ENCODE measurements at places on chromosomes 7 and 10.

DNA sequence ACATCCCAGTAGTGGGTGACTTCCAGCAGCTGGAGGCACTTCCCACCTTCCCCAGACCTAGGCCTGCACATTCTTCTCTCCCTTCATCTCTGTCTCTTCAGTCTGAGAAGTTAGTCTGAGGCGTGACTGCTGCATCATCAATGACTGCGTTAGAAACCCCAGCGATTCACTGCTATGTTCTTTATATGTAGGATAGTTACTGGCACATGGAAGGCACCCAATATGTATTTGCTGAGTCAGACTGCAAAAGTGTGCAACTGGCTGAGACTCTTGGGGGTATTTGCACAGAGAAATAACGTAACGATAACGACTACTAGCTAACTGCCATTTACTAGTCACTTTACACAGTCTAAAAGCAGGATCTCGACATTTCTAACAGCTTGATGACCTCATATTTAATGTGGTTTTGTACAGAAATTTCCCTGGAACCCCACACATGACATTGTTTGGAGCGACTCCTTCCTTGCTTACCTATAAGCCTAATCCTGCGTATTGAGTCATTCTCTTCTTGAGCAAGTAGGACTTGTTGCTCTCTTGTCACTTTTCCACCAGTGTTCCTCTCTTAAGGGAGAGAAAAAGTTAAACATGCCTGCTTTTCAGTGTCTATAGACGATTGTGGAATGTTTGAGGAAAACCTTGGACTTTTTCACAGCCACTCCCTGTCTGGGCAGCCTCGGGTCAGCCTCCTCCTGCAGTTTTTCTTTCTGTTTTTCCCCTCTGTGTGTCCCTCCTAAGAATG, 45.5 kb downstream of the THNSL1 start:
- DNase-seq: no peak

DNA sequence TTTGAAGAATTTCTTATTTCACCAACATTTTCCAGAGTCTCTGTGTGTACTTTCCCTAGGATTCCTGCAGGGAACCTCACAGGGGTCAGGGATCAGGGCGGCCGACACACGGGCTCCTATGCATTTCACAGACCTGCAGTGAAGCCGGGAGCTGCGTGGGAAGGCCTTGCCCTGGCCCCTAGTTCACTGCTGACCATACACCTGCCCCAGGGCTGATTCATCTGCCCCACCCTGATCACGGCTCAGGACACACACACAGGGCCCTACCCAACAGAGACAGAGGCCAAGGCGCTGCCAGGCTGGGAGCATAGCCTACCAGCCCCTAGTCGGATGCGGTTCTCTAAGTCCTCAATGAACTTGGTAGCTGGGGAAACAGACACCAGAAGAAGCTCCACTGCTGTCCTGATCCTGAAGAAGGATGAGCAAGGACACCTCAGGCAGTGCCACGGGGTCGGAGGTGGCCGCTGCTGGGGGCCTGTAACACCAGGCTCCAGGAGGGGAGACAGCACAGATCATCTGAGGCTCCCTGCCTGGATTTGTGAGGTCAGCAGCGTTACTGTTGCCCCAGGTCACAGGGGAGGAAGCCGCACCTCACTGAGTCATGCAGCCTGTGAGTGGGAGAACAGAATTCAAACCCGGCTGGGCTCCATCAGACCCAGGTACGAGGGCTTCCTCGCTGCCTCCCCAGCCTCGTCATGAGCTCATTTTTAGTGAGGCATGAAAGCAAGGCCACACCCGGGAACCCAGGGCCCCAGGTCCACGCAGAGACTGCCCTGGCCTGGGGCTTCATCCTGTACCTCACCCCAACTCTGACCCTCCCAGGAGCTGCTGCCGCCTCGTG, 278.8 kb upstream of the PPP2R2D start:
- DNase-seq: no peak

DNA sequence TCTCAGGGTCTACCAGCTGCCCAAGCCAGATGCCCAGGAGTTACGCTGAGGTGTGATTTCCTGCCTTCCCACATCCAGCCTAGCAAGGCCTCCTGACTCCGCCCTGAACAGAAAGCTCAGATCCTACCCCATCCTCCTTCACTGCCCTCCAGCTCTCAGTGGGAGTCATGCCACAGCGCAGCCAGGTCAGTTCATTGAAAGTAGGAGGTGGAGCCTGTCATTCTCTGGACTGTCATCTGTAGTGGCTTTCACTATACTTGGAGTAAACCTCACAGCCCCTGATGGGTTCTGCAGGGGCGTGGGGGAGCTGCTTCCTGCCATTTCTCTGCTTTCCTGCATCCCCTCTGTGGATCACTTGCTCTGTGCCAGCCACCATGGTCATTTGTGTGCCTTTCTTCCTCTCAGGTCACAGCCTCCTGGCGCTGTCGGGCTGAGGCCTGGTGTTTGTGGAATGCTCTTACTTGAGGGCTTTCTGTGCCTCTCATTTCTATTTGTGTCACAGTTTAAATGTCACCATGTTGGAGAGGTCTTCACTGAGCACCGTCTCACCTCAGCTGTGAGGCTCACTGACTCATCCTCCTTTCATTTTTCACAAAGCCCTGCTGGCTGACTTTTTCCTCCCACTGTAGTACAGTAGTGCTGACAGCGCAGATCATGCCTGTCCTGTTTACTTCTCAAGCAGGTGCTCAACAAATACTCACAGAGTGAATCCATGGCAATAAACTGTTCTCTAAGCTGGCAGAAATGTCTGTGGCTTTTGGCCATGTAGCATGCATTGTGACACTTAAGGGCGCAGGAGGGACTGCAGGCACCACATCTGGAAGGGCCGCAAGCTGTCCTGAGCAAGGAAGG, 61.0 kb upstream of the TMEM248 start:
- DNase-seq: no peak

GRCh38 chr10:71713135-71714030, 6.2 kb downstream of the C10orf105 start:
- DNase-seq: no peak

DNA sequence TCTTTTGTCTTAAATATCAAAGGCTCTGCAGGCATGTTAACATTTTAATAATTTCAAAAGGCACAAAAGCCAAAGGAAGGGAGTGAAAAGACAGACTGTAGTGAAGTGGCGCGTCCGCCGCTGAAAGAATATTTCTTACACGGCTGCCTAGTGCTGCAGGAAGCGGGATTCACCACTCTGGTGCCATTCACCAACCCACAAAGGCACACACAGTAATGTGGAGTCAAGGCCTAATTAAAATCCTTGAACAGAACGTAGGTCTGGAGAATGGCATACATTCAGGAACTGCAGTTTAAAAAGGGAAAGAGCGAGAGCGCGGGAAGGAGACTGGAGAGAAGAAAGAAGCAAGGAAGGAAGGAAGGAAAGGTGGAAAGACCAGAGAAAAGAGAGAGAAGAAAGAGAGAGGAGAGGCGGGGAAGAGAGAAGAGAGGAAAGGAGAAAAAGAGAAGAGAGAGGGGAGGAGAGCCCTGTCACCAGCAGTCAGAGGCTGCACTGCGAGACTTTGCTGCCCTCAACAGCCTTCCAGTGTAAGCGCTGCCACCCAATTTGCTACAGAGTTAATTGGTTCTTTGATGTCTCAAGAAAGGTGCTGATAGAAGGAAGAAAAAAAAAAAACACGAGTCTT, 554.0 kb downstream of the MDFIC start:
- DNase-seq: no peak

GRCh38 chr10:72370201-72370722, 15.5 kb upstream of the DNAJB12 start:
- no peak for DNase-seq

DNA sequence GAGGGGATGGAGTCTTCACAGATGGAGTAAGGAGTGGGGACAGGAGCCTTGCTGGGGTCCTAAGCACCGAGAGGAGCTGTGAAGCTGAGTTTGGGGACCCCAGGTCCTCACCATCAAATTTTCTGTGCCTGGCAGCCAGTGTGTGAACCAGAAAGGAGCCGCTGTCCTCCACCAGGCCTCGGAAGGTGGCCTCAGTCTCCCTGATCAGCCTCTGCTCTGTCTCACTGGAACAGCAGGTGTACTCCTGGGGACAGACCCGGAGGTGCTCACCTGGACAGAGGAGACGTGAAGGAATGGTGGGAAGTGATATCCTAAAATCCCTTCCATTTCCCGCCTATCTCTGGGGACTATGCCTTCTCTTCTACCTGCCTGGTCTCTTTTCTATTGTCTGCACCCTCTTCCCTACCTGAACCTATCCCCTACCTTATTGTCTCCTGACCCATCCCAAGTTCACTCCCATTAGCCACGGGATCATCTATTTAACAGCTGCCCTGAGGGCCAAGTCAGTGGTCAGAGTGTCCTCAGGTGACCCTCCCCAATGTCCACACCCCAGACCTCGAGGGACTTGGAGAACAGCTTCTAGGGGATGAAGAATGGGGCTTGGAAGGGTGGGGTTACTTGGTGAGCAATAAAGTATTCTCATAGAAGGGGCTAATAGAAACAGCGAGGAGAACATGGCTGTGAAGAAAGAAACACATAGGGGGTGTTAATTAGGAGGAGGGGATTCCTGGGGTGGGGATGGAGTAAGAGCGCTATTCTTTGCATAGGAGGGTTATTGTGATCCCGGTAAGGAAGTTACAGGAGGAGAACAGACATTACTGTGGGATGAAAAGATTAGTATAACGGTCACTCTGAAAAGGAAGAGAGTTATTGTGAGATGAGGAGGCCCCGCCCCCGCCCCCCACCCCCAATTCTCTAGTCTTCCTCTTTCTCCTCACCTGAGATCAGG, 811 bp downstream of the GPC2 start:
- DNase-seq: no peak

DNA sequence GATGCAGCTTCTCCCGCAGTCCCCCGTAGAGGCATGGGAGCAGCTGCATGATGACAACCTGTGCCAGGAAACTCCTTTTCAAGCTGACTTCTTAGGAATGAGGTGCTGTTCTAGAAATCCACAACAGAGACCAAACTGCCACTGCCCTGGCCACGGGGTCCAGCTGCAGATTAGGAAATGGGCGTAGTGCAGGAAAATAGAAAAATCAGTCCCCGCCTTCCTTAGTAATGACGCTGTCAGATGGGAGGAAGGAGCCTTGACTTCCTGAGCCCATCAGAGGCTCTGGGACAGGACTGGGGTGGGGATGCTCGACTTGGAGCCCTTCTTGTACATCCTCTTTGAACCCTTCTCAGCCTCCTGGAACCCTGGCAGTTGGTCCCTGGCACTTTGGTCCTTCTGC, 227.8 kb upstream of the GRB10 start:
- DNase-seq: no peak

GRCh38 chr10:120426306-120426705, 30.7 kb upstream of the PLPP4 start:
- no peak for DNase-seq

DNA sequence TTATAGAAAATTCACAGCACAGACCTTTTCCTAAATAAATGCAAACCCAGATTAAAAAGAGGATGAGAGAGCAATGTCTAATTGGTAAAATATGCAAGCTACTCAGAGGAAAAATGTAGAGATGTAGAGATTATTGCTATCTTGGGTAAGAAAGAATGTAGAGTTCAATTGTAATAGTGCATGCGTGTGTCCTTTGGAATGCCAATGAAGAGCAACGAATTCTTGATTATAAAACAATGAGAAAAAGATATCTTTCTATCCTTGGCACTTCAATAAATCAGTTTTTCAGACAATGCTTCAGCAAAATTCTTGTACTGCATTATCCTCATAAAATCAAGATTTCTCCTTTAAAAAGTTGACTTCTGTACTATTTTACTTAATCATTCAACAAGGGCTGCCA, 50.9 kb downstream of the SEMA3D start:
- DNase-seq: no peak

GRCh38 chr7:38775506-38776175, 133.3 kb downstream of the VPS41 start:
- no peak for DNase-seq

DNA sequence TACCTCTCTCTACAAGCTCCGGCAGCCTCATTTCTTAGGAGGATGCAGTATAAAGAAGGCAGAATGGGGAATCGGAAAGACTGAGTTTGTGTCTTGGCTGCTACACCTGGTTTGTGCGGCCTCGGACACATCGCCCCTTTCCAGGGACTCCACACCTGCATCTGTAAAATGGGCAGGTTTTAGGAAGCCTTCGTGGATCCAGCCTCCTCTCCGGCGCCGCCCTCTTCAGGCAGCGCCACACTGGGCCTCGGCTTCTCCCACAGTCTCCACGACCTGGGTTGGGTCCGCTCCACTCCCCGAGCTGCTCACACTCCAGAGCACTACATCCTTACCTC, 341 bp downstream of the GOT1 start:
- no peak for DNase-seq

DNA sequence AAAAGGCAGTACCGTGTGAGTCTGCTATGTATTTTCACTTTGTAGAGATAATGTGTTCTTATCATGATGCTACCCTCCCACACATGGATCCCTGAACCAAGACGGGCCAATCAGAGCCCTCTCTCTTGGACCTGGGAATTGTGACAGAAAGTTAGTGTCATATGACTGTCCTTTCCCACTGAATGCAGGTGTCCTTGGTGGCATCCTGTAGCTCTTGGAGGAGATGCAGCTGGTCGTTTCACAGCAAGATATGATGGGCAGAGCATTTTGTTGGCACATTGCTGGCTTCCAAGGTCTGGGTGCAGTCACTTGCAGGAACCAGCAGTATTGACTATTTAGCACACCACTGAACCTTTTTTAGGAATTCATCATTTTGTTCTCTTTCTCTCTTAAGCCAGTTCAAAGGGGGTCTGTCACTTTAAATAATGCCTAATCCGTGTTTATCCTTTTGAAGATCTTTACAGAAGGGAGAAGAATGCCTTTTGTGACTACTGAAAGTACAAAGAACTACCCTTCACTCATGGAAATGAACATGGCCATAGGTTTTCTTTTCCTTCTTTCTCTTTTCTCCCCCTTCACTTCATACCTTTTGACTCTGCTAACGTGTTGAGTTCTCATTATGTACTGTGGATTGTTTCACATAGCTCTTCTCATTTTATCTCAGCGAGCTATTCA, 125.1 kb downstream of the PLXDC2 start:
- DNase-seq: no peak

GRCh38 chr7:37663693-37664092, 19.9 kb upstream of the GPR141 start:
- DNase-seq: no peak

DNA sequence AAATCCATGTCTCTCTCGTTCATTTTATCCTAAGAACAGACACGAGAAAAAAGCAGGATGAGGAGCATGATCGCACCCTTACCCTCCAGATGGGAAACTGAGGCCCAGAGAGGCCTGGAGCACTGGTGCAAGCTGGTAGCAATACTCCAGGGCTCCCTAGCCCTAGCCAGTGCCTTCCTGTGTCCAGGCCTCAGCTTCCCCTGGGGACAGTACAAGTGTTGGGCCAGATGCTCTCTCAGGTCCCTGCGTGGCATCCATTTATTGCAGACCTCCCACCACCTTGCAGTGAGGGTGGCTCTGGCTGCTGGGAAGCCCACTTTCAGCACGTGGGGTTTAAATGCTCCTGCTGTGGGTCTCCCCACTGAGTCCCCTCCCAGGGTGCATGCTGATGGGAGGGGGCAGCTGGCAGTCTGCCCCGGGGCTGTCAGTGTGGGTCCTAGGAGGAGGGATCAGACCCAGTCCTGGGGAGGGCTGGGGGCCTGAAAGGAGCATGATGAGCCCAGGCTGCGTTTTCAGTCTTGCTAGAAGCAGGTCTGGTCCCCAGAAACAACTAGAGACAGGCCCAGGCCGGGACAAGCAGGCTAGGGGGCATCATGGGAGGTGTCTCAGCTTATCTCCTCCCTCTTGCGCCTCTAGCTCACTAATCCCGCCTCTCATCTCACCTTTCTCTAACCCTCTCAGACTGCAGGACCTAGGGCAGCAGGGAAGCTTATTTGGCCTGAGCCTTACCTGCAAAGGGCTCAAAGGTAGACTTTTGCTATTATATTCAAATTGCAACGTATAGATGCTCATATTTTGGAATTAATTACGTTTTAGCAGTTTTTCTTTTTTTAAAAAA, 662 bp upstream of the PPIF start:
- no peak for DNase-seq

- no peak for DNase-seq
Measured at GRCh38 chr10:129965425-129965808, 1.3 kb upstream of the EBF3 start.

Data from NCI-H2081 (cell line).